ENCODE measurements at places on chromosomes 3 and 15. TPM values are rescaled to one million over a fixed set of nuclear protein-coding genes. Genes with fewer than 3 reads are reported as not detected.

- no peak for DNase-seq
Observed at GRCh38 chr3:140285380-140285779, 350.4 kb downstream of the CLSTN2 start.

DNA sequence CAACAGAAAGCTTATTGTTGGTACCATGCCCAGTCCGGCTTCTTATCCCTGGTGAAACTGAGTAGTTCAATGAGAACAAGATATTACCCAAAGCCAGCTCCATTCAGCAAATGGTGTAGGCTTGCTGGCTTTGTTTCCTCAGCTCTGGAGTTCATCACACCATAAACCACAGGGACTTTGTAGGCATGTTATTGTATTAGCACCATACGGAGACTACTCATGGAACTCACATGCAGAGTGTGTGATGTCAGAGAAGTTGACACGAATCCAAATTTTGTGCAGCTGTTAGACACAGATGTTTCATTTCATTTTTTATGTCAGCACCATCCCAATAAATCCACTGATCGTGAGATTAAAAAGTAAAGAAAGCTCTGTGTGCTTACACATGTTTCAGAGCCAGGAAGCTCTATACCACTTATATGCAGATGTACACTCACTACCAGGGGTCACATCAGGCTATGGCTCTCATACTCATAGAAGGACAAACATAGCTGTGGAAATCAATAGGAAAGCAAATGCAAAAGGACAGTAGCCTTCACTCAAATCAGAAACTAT, 63.4 kb upstream of the LEKR1 start:
- no peak for DNase-seq

GRCh38 chr3:43534675-43535074, 87.1 kb downstream of the ANO10 start:
- no peak for DNase-seq

Gene ZIC1
- total RNA-seq: not detected

GRCh38 chr3:179526989-179527391, 35.7 kb upstream of the ACTL6A start:
- no peak for DNase-seq

GRCh38 chr3:132343018-132343612, 25.9 kb downstream of the ACP3 start:
- peak; percentile 45 for DNase-seq

- DNase-seq: no peak
Observed at GRCh38 chr3:72727172-72727571, 121.1 kb downstream of the SHQ1 start.

Data from activated CD8-positive, alpha-beta T cell treated with anti-CD3 and anti-CD28 coated beads, Interleukin-2, amount 10 ng/mL, durations not matched to agents 7 days and 5 days (primary cell).